Urinary bladder (tissue), 4 donors: ENCODE measurements at places on chromosomes 3 and 15. TPM values are rescaled to one million over a fixed set of nuclear protein-coding genes. Genes with fewer than 3 reads are reported as not detected.

Gene DPH6
- 40.8 TPM for total RNA-seq

DNA sequence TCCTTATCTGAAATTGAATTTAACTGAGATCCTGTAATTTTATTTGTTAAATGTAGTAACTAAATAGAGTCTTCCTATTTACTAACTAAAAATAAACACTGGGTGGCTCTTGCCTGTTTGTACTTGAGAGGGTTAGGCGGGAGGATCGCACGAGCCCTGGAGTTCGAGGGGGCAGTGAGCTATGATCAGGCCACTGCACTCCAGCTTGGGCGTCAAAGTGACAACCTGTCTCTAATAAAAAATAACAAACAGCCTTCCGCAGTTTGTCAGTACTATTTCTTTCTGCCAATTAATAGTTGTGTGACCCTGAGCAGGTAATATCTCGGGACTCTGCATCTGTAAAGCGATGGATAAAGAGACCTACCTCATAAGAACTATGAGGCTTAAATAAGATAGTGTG, 768 bp upstream of the PDE12 start:
- DNase-seq, result no peak

- DNase-seq, result no peak
These were observed 99.1 kb upstream of the SEMA6D start for GRCh38 chr15:47618241-47618640.

DNA sequence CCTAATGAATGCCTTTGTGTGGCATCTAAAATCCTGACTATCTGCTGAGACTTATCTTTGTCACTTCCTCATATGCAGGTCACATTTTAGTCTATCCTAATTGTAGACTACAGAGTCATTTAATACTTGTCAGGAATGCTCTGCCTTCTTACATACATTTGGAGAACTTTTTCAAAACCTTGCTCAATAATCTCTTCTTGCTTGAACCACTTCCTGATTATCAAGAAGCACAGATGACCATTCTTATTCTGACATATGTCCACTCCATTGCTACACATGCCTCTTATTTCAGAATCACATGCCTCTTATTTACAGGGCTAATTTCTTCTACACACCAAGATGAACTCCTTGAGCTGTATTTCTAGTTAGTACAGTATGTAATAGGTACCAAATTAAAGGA, 400.3 kb downstream of the TBC1D5 start:
- no peak for DNase-seq

DNA sequence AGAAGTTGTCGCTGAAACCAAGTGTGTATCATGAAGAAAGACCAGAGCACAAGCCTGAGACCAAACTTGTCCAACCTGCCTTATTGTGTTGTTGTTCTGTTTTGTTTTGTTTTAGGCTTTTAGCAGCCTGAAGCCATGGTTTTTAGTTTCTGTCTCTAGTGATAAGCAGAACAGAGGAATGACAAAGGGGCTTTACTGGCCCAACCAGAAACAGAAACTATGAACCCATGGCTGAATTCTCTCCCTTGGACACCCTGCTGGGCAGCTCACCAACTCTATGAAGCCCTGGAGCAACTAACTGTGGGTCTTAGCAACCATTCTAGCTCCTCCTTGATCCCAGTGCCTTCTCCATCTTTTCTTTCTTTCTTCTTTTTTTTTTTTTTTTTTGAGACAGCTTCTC, 30.3 kb downstream of the HCLS1 start:
- DNase-seq, result no peak

DNA sequence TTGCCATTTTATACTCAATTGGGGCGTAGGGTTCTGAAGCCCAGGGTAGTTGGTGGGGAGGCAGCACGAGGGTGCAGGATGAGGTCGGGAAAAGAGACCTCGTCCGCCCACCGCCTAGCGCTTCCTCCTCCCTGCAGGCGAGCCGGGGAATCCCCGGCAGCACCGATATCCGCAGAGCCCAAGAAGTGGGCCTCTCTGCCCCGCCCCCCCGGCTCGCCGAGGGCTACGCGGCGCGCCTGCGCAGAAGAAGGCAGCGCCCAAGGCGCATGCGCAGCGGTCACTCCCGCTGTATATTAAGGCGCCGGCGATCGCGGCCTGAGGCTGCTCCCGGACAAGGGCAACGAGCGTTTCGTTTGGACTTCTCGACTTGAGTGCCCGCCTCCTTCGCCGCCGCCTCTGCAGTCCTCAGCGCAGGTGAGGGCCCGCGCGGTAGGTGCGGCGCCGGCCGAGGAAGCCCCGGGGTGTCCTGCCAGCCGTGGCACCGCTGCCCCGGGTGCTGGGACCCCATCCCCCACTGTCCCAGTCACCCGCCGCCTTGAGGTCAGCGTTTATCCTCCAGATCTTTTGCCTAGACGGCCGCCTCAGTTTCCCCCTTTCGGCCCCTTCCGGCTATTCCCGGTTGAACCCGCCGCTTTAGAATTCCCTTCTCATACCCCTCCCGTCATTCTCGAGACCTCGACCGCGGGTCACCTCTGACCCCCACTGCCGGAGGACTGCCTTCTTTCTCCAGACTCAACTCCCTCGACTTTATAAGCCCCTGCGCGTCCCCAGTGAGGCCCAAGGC, at the start of gene ALAS1:
Gene ALAS1 (plus strand): TSS at position 319 of the 784 bp plus-strand sequence. CDS start 1,082 bp downstream, outside the sequence.
- peak; percentile 76 for DNase-seq

GRCh38 chr3:41143421-41144031, 55.8 kb upstream of the CTNNB1 start:
- no peak for DNase-seq

DNA sequence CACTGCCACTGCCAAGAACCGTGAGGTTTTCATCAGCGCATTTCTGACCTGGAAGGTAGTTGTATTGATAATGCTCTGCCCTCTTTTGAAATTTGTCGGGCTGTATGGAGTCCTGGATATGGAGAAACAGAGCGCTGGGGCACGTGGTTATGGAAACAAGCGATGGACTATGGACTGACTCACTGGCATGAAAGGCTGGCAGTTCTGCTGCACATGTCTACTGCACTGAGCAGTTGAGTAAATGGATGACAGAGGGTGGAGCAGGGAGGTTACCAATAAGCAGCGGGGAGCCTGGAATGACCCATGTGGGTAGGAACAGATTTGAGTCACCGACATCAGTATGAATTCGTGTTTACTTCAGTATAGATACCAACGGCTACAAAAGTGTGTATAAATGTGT, 429.5 kb downstream of the OCA2 start:
- no peak for DNase-seq

DNA sequence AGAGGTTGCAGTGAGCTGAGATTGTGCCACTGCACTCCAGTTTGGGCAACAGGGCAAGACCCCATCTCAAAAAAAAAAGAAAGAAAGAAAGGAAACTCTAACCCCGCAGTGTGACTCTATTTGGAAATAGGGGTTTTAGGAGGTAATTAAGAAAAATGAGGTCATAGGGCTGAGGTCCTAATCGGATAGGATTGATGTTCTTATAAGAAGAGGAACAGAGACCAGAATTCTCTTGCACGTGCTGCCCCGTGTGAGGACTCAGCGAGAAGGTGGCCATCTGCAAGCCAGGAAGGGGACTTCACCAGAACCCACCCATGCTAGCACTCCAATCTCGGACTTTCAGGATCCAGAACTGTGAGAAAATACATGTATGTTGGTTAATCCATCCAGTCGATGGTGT, 25.8 kb downstream of the KLHL6 start:
- no peak for DNase-seq

- no peak for DNase-seq
These were observed 11.2 kb downstream of the ATP8B4 start for GRCh38 chr15:50107591-50108408.
